Effector CD8-positive, alpha-beta T cell (primary cell): ENCODE measurements at places on chromosomes 6 and 20.

- DNase-seq = no peak
These were observed 188.7 kb downstream of the CDC5L start for GRCh38 chr6:44576132-44576631.

DNA sequence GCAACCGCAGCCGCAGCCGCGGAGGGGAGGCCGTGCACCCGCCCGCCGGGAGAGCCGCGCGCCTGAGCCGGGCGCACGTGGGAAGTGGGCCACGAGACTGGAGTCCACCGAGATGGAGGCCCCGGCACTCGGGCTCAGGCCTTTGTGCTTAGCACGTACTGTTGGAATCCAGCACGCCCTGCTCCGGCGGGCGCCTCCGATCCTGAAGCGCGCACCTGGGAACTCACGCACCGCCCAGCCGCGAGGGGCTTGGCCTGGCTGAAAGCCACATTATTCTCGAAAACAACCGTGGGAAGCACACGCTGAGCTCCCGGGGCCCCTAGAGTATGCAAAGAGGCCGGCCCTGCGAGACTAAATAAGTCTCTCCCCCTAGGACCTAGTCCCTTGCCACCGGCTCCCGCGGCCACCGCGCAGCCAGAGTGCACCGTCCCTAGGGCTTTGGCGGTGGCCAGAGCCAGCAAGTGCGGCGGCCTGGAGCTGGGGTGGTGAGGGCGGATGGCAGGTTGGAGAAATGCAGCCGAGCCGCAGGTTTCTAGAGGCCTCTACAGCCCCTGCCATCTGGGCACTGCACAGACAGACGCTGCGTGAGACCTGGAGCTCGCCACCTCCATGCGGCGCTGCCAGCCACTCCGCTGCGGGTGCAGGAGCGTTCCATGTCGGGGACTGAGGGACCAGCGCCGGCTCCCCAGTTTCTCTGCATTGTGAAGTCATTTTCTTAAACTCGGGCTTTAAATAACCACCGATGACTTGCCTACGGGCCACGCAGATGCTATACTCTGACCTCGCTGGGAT lies 42.0 kb upstream of the LY86 start:
- DNase-seq = no peak

GRCh38 chr6:67011441-67011840 lies 1304.4 kb upstream of the EYS start:
- DNase-seq = no peak

- DNase-seq = no peak
These were observed 15.8 kb downstream of the BPIFB4 start for GRCh38 chr20:33095249-33095648.

DNA sequence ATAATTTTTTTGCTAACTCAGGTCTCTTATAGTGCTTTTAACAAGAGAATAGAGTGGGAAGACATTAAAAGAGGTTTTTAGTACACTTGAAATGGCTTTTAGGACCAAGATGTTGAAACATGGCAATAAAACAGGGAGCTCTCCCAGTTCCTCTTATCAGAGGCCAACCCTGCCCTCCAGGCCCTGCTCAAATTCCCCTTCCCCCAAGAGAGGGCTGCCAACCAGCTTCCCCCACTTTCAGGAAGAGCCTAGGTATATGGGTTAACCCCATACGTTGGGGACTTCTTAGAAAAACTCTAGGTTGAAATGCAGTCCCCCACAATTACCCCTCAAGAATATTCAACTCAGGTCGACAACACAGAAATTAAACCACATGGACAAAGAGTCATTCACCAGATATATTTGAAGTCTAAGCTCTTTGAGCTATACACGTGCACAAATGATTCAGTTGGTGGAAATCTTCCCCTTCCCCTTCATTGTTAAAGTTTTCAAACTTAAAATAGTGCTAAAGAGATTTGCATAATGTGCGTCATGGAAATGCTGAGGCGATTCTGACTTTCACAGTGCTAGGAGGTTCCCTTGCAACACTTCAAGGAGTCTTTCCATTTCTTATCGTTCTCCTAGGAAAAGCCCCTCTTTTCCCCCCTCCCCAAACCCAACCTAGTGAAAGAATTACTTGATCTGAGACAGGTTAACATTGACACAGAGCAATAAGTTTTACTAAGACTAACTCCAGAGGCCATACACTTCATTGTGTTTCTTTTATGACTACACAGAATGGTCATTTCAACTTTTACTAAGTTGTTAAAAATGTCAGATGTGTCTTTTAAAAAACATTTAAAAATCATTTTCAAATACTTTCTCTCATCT lies 49.8 kb upstream of the ENPP5 start:
- DNase-seq = no peak

DNA sequence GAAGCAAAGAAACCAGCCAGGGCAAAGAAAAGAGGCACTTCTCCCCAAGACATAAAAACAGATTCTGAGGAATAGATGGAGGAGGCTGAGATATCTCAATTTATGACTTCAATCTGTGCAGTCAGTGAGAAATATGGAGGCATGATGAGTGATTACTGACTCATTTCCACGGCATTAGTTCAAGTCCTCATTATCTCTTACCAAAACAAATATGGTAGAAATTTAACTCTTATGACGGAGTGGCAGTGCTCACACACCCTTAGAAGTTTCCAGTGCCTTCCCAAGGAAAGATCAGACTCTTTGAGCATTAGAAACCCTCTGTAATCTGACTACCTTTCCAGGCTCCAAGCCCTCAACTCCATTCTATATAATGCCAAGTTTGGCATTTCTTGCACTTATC lies 364.1 kb downstream of the ARHGAP18 start:
- no peak for DNase-seq

DNA sequence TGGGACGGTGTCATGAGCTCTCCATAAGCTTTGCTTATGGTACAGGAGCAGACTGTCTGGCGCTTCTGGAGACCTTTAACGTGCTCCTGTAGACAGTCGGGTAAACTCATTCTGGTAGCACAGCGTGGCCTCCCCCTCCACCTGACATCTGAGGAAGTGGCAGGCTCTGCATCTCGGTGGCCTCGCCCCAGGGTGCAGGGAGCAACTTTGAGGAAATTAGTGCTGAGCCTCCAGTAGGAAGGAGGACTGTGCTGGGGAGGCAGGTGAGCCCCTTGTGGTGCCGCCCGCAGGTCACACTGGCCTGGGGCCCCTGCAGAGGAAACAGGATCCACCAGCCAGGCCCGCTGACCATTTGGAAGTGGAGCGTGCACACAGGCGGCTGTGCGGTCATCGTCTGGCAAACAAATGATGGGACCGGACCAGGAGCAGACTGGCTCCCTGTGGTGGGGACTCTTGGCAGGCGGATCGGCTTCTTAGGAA lies 57.9 kb downstream of the SYNJ2 start:
- DNase-seq = no peak

GRCh38 chr6:143385636-143386035 lies 64.9 kb downstream of the ADAT2 start:
- no peak for DNase-seq

DNA sequence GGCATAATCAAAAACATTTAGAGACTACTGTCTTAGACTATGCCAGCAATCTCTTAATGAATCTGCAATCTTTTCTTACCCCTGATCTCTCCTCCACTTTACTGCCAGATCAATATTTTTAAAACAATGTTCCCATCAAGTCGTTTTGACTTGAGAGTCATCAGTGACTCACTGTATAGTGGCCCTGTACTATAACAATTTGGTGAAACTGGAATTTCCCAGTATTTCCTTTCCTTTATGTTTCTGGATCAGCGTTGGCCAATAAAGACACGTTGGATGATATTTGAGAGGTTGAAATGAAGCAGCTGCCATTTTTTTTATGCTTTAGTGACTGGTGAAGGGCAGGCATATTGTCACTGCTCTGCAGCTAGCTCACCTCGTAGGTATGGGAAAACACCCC lies 10.1 kb upstream of the SMIM13 start:
- DNase-seq = no peak

GRCh38 chr6:138387577-138388368 lies 10.1 kb downstream of the SMIM28 start:
- DNase-seq = no peak

DNA sequence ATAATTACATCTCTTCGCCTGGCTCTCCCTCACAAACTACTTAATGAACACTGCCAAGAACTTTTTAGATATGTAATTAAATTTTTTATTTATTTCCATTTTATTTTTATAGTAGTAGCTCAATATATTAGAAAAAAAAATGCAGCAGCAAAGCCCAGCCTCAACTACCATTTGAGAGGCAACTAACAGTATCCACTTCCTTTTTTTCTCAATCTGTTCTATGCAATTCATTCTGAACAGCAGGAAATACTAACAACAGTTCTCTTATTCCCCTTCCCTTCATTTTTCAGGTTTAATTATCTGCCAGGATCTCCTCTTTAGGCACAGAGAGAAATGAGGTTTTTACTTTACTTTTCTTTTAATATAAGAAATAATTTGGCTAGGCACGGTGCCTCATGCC lies 112.7 kb downstream of the ZNF217 start:
- DNase-seq = no peak
